ENCODE measurements at places on chromosomes 1 and 21.

DNA sequence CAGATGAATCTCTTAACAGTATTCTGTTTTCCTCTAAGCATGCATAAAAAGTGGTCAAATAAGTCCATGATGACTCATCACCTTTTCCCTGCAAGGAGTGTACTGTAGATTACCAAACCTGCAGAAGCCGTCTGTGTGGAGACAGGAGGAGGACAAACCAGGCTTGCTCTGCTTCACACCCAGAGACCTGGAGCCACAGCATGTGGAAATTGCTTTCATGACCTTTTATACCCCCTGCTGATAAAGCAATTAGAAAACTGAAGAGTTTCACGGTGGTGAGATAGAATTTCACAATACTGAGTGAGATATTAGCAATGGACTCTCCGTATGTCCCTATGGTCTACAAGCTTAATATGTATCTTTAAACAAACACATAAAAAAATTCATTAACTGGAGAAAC lies 9.4 kb downstream of the CORT start:
- DNase-seq = no peak

DNA sequence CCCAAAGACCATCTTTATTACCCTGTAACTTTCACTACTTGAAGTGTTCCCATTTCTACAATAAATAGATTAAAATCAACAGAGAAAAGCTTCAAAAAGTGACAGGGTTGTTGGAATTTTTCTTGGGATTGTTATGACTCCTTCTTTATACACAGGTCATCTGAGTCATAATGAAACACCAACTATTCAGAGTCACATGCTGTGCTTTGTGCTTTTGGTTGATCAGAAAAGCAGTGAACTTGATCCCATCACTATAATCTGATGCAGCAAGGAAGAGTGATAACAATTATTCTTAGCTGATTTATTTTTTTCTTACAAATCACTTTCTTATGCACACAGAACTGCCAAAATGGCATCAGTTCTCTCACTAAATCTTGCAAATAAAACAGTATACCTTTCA lies 422.9 kb downstream of the PTBP2 start:
- DNase-seq = no peak

- DNase-seq = peak; percentile 5
Measured at GRCh38 chr1:215891266-215892057, 324.4 kb downstream of the KCTD3 start.

DNA sequence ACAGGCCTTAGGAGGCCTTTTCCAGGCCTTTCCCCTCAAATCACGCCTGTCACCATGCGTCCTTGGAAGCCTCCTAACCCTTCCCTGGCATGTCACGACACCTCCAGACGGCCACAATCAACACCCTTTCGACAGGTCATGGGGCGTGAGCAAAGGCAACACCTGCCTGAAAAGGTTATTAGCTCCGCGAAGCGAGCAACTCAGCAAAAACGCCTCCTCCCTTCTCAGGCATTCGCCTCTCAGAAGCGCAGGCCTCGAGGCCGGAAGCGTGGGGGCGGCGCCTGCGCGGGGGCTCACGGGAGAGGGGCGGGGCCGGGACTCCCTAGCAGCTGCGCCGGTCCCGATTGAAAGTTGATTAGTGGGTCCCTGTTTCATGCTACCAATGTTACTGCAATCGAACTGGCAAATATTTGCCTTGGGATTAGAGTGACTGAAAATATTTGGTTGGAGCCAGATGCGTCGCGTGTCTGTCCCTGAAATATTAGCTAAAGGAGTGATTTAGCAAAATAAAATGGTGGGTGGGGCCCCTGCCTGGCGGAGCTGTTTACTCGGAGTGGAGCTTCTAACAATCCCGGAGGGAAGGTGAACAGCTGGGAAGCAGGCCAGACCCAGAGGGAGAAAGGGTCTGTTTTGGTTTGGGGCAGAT lies 44.9 kb downstream of the GFI1 start:
- peak; percentile 80 for DNase-seq

Data from NCI-H748 treated with DMSO at 0.1 percent for 48 hours (cell line).